ENCODE measurements at places on chromosomes 4 and X.

- no peak for DNase-seq
Observed at GRCh38 chr4:183621875-183622274, 37.1 kb downstream of the RWDD4 start.

DNA sequence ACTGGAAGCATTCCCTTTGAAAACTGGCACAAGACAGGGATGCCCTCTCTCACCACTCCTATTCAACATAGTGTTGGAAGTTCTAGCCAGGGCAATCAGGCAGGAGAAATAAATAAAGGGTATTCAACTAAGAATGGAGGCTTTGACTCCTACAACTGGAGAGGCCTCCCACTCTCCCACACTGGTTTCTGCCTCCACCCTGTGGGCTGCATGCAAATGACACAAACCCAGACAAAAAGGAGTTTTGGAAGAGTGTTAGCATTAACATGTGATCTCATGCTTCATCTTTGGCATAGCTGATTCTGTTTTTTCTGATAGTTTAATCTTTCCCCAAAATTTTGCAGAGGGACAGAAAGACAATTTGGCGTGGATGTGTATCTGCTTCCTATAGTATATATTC is 80.8 kb upstream of the IQCM start:
- peak; percentile 65 for DNase-seq

- no peak for DNase-seq
Observed at GRCh38 chr4:177119021-177119471, 190.6 kb upstream of the NEIL3 start.

GRCh38 chr4:110900213-110900769 is 277.4 kb upstream of the PITX2 start:
- DNase-seq: peak; percentile 5

GRCh38 chr4:101035487-101035886 is 311.8 kb downstream of the PPP3CA start:
- no peak for DNase-seq

DNA sequence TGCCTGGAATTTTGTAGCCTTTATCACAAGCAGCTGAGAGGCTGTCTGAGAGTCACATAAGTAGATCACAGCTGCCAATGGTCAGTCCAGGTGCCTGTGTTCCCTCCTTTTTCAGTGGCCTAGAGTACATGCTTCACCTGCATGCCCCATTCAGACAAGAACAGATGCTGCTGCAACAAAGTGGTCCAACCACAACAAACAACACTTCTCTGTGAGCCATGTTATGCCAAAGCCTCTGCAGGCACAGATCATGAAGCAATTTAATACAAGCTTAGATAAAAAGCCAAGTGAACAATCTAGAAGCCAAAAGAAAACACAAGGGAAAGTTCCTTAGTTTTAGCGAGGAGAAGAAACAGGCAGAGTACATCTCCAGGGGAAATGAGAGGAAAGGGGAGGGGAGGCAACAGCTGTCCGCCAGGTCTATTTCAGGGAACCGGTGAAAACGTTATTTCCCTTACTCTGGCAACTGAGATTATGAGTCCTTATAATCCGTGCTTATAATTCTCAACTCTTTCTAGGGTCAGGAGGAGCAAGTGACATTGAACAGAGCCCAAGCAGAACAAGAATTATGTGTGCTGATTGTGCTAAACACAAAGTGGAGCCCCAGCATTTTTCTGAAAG is 92.6 kb downstream of the TSPAN5 start:
- DNase-seq: no peak

DNA sequence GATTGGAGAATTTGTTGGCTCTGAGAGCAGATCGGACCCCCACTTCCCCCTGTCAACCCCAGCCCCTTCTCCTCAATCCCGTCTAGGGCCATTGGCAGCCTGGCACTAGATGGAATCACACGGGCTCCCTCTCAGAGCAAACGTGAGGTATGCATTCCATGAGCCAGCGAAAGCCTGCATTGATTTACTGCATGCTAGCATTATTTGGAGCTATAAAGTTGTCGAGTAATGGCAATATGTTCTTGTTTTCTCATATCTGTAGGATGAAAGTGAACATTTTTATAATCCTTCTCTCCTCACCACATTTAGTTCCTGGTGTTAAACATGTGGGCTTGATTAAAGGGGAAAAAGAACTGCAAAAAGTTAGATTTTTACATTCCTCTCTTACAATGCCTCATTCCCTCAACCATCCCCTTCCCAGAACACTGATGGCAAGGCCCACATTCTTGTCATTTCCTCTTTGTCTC is 159.2 kb downstream of the SPRY1 start:
- peak; percentile 30 for DNase-seq

- DNase-seq: no peak
Observed at GRCh38 chrX:134880866-134881265, 109.9 kb upstream of the SMIM10 start.

- DNase-seq: no peak
Observed at GRCh38 chr4:60808726-60809485, 391.2 kb upstream of the ADGRL3 start.

DNA sequence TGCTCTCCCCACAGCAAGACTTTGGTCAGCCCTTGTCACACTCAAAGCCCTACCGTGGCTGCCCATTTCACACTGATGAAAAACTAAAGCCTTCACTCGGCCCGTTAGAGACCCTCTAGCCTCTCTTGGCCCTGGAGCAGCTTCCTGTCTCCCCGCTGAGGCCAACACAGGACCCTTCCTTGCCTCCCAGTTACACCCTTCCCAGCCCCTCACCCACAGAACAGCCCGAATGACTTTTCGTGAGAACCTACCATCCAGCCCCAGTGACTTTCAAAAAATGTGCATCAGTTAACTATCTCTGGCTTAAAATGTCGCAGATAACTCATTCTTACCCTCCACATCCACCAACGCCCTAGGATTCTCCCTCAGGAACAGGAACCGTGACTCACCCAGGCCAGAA is 756 bp upstream of the TAF9B start:
- DNase-seq: no peak

Measured in foreskin fibroblast (primary cell).